ENCODE measurements at places on chromosomes 16 and 17. TPM values are rescaled to one million over a fixed set of nuclear protein-coding genes. Genes with fewer than 3 reads are reported as not detected.

The HS3ST3A1 gene
- total RNA-seq: not detected

GRCh38 chr17:81523402-81524038, 4.7 kb upstream of the FSCN2 start:
- no peaks in the 10 kb centered on the region for H3K36me3 ChIP-seq
- peaks cover 10% of the 10 kb centered on the region for H3K4me1 ChIP-seq
- no peak overlapping the region for H3K27ac ChIP-seq
- H3K27me3 ChIP-seq: peaks cover 4% of the 10 kb centered on the region
- H3K4me3 ChIP-seq: no peak overlapping the region

GRCh38 chr16:78768226-78768625, 668.8 kb downstream of the WWOX start:
- H3K4me1 ChIP-seq: no peaks in the 10 kb centered on the region
- no peaks in the 10 kb centered on the region for H3K36me3 ChIP-seq
- no peak for DNase-seq
- H3K27ac ChIP-seq: no peak overlapping the region
- H3K27me3 ChIP-seq: no peaks in the 10 kb centered on the region

The CXCL16 gene
- 52.4 TPM for total RNA-seq

Data from PC-9 (cell line).